ENCODE measurements at places on chromosomes 2 and 18.

- DNase-seq, result no peak
These were observed 15.2 kb downstream of the OTOF start for GRCh38 chr2:26462511-26463243.

DNA sequence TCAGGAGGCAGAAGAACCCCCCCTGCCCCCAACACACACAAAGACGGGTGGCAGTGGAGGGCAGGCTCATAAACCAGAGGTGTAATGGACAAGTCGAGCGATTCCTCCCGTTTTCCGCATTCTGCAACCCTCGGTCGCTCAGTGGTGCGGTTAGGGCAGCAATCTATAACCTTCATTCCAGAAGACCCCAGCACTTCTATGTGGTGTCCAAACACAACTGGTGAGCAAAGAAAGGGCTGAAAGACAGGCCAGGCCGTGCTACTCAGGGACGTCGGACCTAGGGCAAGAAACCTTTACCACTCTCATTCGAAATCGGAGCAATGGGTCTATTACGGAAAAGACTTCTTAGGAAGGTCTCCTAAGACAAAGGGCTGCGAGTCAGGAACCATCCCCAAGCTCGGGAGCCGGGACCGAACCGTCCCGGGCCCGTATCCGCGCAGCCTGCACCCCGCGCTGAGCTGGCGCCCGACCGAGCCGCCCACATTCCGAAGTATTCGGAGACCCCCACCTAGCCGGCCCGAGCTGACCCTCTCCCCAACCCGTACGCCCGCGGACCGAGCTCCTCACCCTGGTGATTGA lies 568 bp downstream of the ARL5A start:
- no peak for DNase-seq

DNA sequence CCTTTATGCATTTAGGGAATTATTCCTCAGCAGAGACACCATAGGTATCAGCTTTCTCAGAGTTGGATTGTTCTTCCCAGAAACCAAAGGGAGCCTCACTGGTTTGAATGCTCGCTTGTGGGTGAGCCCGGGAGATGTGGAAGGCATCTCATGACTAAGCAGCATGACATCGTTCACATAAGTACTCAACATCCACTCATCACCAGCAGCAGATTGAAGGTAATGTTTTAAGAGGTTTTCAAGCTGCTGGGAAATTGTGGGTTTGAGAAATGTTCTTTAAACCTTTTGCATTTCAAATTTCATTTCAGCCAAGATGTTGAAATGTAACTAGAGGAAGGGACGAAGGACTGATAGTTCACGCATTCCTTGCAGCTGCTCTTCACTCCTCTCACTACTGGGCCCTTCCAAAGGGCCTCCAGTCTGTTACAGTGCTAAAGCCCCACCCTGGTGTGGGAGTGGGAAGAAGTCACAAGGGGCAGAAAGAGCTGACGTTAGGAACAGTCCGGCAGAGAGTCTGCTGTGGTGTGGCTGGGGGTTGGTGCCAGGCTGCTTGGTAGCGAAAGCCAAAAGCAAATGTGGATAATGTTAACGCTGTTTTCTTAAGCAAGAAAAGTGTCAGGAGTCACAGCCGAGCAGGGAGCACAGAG lies 324.5 kb upstream of the EPHA4 start:
- no peak for DNase-seq

GRCh38 chr2:16311521-16312440 lies 353.9 kb downstream of the CYRIA start:
- no peak for DNase-seq

DNA sequence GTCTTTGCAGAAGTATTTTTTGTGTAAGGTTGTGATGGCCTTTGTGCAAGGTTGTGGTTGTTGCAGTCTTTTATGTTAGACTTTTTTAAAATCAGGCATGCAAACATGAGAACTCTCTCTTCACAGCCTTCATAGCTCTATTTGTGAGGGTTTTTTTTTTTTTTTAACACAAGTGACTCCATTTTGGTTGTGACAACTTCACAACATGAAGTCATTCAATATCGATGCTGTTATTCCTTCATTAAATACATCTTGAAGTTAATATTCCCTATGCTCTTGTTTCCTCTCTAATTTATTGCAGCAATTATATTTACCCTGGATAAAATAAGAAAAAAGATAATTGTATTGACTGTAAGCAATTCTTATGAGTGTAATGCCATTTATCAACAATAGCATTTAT lies 35.5 kb downstream of the DHRS9 start:
- DNase-seq, result no peak

- no peak for DNase-seq
These were observed 16.3 kb upstream of the ATOH8 start for GRCh38 chr2:85737481-85737880.

- DNase-seq, result no peak
These were observed at the start of gene ADCYAP1 for GRCh38 chr18:904218-905090. Gene ADCYAP1 (plus strand): TSS chr18:904871. CDS start chr18:905387, 516 bp downstream.

- DNase-seq, result no peak
These were observed 8.4 kb downstream of the TGIF1 start for GRCh38 chr18:3458378-3458777.

DNA sequence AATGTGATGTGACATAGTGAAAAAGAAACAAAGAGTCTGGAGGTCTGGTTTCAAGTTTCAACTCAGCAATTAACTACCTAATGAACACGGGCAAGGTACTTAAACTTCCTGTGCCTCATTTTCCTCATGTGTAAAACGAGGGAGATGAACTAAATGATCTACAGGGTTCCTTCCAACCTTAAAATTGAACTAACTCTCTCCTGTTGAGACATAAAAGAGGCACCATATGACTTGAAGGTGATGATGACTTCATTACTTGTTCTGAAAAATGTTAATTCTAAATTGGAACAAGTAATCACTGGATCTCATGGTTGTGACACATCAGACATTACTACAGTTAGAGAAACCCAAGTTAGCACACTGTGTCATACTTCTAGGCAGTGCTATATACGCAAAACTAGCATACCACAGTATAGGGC lies 8.9 kb upstream of the REL start:
- DNase-seq, result no peak

- DNase-seq, result no peak
These were observed 23.1 kb downstream of the FAM178B start for GRCh38 chr2:96963316-96963715.

- DNase-seq, result no peak
These were observed 125.8 kb upstream of the CREB1 start for GRCh38 chr2:207403950-207404349.

DNA sequence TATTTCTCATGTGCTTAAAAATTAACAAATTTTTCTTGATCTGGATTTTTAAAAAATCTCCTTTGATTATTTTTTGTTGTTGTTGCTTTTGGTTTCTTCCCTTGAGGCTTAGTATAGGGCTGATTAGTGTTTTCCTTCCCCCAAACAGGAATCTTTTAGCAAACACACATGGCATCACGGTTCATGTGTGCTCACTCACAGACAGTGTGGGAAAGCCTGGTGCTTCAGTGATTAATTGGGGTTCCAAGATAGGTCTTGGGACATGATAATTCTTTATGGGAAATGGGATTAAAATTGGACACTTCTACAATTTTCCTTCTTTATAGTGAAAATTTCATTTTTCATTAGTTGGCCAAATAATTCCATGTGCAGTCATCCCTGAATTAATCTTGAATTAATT lies 153.9 kb upstream of the SOX11 start:
- DNase-seq, result no peak

DNA sequence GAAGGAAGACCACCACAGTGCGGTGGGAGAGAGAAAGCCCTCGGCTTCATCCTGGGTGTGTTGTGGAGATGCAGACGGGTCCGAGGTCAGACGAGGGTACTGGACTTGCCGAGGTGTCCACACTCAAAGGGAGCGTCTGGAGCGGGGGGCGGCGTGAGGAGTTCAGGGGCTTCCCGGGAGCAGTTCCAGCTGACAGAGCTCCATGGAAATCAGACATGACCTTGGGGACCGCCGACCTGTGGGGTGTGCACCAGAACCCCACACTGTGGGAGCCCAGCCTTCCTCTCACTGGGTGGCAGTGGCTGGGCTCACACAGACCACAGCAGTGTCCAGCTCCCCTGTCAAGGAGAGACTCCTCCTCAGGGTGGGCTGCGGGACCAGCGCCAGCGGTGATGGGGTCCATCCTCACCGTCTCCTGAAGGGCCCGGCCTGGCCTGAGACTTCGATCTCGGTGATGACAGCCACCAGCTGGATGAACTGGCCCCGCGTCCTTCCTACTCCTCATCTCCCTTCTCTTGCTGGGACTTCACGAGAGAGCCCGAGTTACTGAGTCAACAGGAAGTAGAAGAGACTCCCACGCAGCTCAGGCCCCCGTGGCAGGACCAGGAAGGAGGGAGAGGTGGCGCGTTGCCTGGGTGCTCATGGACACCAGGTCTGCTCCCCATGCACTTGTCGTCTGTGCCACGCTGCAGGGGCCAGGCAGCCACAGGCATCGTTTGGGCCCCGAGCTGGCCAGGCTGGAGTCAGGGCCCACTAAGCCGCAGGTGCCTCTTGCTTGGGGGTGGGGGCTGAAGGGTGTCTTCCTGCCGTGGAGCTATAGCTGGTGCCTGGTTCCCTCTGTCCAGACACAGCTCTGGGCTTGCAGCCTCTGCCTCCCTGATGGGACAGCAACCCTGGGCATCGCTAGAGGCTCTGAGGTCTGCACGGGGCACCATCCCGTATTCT lies 101.9 kb upstream of the CTDP1 start:
- no peak for DNase-seq

All from activated CD8-positive, alpha-beta memory T cell treated with anti-CD3 and anti-CD28 coated beads for 1 hour (primary cell).